ENCODE measurements at places on chromosomes 11 and 22.

- no peak for DNase-seq
These were observed 20.8 kb upstream of the GAB2 start for GRCh38 chr11:78438298-78438975.

- DNase-seq = peak; percentile 71
These were observed 12.3 kb downstream of the LRRC32 start for GRCh38 chr11:76658231-76658630.

DNA sequence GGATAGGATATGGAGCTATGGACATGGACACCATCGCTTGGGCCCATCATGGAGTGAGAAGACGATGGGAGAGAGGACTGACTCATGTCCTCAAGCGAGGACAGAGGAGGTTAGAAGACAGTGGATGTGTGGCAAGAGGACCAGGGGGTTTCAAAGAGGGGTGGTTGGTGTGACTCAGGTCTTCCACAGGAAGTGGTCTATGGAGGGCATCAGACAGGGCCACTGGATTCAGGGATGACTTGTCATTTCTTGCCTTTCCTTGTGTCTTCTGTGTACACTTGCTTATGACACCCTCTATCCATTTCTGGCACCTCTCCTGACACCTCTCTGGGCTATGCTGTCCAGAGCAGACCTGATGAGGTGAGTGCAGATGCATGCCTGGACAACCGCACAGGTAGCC, 115.4 kb downstream of the OSBP2 start:
- no peak for DNase-seq

DNA sequence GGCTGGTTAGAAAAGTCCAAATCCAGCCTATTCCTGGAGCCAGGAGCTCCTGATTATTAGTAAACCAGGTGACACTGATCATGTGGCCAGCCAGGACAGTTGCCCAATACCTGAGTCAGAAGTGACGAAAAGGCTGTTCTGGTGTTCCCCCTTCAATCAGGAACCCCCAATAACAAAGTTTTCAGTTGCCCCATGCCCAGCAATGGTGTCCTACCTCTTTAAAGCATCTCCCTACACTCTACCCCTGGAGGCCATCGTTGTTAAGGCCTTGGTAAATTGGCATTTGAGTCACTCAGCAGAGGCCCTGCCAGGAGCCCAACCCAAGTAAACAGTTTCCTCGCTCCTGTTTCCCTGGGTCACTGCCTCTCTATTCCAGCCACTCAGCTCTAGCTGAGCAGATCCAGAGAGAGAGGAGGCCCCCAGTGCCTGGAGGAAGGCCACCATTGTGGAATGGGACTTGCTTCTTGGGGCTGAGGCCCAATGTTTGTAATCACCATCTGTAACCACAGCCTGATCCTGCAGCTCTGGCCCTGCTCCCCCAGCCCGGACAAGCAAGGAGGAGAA, 25.0 kb downstream of the ARHGAP1 start:
- DNase-seq = no peak

GRCh38 chr11:67352546-67353316, 615 bp downstream of the POLD4 start:
- DNase-seq = no peak

Data from mesenteric fat pad (tissue), 1 donor.